ENCODE measurements at places on chromosomes 5 and 9.
A peak's percentile ranks its signal among the peaks of the same experiment; 100 is the strongest.

GRCh38 chr5:87278590-87279100, 11.0 kb downstream of the RASA1 start:
- DNase-seq, result no peak

DNA sequence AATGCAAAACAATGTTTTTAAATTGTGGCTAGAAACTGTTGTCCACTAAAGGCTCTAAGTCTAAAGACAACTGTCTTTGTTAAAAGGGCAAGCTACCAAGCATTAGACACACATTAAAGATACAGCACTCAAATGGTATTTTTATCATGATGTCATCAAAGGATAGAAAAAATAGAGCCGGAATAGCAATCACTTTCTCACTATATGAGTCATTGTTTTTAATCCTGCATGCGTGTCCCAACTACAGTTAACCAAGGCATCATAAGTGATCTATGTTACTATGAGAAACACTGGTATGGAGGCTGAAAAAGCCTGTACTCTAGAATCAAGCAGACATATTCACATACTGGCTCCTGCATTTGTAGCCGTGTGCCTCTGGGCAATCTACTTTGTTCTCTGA, 1.9 kb upstream of the PJA2 start:
- DNase-seq, result peak; percentile 93

- no peak for DNase-seq
These were observed 161.3 kb upstream of the RGS7BP start for GRCh38 chr5:64344501-64344900.

GRCh38 chr5:166365164-166365563, 1926.3 kb upstream of the WWC1 start:
- no peak for DNase-seq

DNA sequence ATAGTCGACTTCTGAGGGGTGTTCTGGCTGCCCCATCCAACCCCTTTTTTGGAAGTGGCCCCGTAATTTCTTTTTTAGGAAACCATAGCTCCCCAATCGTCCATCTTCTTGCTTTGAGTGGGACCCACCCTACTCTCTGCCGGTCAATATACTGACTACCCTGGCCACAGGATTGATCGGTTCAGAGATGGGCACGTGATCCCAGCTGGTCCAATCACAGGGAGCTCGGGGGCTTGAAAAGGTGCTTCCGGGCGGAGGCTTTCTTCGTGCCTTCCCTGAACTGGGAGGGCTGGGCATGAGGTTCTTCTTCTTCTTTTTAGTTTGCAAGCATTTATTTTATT, 78.7 kb upstream of the SH3PXD2B start:
- no peak for DNase-seq

DNA sequence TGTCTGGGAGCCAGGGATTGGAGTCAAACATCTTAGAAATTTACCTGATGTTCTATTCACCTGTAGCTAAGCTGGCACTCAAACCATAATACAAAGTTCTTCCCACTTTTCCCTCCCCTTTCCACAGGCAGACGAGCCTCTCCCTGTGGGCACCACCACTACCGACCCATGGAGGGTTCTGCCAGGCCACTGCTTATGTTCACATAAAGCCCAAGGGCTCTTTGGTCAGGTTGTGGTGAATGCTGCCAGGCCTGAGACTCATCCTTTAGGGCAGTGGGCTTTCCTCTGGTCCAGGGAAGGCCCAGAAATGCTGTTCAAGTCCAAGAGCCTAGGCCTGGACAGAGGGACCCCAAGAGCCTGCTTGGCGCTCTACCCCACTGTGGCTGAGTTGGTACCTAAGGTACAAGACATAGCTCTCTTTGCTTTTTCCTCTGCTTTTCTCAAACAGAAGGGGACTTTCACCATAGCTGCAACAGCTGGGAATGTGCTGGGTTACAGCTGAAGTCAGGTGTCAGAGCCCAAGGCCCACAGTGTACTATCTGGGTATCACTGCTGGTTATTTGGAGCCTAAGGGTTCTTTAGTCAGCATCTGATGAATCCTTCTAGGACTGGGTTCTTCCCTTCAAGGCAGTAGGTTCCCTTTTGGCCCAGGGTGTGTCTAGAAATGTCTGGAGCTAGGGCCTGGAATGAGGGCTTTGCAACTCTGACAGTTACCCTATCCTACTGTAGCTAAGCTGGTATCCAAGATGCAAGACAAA, 620.1 kb downstream of the TLE1 start:
- no peak for DNase-seq

DNA sequence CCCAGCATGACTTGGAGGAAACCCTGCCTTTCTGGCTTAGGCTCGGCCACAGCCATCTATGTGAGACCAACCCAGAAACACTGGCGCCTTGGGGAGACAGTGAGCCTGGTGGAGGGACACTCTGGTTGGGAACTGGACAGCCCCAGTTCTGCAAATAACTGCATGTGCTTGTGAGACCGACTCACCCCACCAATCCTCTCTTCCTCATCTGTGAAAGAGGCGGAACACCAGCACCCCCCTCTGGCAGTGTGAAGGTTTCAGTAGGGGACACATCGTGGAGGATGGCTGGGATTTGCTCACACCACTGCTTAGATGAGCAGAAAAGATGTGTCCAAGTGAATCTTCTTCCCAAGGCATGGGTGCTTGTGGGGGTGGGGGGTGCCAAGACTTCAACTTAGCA, 43.4 kb upstream of the N4BP3 start:
- DNase-seq, result peak; percentile 11

Measured in fibroblast of skin of scalp (primary cell).